Stimulated activated CD4-positive, alpha-beta T cell treated with anti-CD3 and anti-CD28 coated beads, Interleukin-2, amount 100 ng/mL, for 48 hours (primary cell): ENCODE measurements at places on chromosomes 13 and 19.

DNA sequence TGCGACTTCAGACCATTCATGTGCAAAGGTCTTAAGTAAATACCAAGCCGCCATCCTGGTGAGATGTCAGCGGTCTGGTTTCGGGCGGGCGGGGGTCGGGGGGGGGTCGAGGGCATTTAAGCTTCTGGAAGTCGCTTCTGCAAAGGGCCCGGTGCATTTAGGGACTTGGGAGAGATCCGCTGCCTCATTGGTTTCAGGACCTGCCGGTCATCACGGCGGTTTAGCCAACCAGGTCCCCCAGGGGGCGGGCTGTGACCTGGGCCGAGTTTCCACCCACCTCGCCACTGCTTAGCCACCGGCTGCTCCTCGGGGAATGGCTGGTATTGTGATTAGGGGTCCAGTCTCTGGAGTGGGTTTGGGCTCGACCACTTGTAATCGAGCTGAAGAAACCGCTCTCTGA is 7.8 kb downstream of the ANKLE1 start:
- DNase-seq: peak; percentile 49

DNA sequence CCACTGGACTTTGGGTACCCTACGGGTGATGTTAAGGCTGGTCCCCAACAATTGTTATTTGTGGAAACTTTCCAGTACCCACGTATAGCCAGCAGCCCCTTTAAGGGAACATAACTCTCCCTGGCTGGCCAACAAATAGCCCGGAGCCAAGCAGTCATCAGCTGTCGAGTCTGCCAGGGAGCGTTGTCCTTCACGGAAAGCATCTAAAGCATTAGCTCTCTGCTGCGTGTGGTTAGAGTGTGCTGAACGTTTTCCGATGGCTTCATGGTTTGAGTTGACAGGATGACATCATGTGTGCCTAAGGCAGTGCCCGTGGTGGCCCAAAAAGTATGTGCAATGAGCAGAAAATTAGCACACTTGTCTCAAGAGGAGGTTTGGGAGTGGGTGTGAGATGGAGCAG is 3.3 kb upstream of the ZNF556 start:
- DNase-seq: no peak

- no peak for DNase-seq
Measured at GRCh38 chr13:106310291-106310865, 225.1 kb downstream of the EFNB2 start.

GRCh38 chr19:46451352-46451751 is 20.0 kb downstream of the PNMA8A start:
- no peak for DNase-seq

DNA sequence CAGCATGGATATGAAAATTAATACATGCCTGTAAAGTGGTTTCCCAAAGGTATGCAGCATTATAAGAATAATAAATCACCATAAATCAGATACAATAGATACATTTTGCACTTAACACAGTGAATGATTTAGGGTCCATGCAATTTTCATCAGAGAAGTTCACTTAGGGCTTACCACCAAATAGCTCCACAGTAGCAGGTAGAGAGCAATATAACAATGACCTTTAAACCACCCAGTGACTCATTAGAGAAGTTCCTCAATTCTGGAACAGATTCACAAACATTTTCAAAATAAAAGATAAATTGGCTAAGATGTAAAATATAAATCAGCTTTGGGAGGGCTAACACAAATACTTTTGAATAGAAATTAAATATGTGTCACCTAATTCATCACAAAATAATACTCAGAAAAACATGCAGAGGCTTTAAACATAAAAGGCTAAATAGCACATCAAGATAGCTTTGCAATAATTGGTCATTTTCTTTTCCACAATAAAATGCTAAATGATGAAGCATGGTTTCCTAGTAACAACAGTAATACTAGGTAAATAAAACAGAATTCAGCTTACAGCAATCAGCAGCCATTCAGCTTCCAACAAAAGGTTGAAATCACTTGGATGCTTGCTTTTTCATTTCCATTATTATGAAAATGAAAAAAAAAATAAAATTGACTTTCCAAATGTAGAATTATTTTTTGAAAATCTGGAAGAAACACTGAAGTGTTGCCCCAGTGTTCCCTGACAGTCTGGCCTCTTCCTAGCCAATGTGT is 84.3 kb upstream of the NBEA start:
- DNase-seq: no peak

GRCh38 chr13:98216711-98217285 is 39.7 kb upstream of the RNF113B start:
- DNase-seq: no peak

DNA sequence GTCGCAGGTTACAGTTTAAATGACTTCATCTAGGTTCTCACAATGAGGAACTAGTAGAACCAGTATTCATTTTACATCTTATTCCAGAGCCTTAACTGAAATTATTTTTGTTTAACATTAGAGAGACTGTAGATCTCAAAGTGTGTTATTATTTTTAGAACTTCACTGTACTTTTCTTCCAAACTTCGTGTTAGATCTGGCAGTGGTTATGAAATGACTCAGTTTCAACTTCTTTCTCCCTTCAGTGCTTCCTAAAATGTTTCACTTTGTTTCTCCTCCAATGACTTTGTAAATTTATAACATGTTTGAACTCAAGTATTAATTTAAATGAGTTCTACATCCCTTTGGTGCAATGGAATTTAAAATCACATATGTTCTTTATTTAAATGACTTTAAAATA is 139.3 kb downstream of the PCDH9 start:
- no peak for DNase-seq

- DNase-seq: peak; percentile 60
Measured at GRCh38 chr19:47284324-47284899, 9.7 kb downstream of the INAFM1 start.

DNA sequence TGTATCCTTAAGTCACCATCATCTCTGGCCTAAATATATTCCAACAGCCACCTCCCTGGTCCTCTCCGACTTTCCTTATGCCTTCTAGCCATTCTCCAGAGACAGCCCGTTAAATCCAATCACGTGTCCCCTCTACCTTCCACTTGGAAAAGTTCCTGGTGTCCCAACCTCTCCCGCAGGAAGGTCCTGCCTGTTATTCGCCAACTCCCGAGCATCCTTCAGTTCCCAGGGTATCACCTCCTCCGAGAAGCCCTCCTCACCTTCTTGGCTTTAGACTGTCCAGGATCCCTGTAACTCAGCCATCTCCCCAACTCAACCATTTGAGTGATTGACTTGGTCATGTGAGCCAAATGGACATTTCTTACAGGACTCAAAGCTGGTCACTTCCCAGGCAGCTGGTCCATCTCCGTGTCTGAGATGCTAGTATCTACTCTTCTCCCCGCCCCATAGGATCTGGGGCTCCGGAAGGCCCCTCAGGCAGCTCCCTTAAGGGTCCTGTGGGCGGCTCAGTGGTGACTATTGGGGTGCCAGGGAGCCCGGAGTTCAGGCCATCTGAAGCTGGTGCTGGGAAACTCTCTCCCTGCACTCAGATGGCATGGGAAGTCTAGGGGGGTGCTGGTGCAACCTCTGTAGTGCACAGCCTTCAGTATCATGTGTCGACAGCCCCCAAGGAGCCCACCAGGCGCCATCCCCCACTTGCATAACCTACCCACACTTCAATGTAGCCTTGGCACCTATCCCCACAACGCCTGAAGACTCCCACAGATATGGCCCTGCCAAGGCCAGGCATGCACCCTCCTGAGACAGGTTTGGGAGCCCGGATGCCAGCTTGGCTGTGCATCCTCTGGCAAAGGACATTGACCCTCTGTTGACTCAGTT is 27.9 kb upstream of the NANOS3 start:
- DNase-seq: no peak

GRCh38 chr19:44745341-44745831 is 3.1 kb upstream of the BCL3 start:
- no peak for DNase-seq

GRCh38 chr13:106918557-106918860 is 350.6 kb upstream of the ARGLU1 start:
- no peak for DNase-seq

DNA sequence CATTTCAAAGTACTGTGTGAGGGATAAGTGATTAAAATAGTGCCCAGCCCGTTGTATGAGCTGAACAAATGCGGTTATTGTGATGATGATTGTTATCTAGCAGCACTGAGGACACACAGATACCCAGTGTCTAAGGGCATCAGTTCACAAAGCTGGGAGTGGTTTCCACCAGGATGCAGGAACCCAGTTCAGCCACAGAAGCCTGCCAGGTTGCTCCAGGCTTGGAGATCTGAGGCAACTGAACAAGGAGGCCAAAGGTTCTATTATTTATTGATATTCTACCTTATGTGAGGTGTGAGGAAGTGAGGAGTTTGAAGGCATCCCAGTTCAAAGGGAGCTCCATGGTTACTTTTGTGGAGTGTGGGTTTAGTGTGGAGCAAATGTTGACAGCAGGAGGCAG is 13.2 kb downstream of the DIAPH3 start:
- DNase-seq: no peak

DNA sequence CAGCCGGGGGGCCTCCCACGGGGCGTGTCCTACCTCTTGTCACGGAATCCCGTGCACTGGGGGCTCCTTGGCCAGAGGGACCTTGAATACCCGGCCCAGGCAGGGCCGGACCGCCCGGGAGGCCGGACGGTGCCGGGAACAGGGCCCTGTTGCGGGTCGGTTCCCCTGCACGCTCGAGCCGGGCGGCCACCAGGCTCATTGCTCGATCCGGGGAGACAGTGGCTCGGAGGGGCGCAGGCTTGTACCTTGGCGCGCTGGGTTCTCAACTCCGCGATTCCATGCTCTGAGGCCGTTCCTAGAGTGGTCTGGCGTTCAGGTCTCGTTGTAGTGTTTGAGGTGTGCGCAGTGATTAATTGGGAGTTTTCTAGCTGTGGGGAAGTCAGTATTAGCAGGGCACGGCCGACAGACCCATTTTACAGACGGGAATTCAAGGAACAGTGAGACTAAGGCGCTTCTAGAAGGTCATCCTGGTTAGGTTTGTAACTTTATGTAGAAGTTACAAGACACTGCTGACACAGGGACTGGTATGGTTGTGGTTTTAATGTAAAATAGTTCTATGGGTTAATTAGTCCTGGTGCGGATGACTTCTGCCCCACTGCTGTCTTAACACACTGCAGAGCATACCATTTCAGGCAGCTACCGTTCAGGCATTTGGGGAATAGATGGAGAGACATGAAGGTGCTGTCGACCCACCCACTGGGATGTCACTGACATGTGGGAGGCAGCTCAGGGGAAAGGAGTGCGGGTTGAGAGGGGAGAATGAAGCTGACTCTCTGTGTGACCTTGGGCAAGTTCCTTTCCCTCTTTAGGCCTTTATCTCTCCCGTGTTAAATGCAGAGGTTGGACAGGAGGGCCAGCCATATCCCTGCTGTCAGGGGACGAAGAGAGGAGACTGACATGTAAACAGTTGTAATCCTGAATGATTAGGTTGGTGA is 592 bp downstream of the CLPTM1 start:
- DNase-seq: peak; percentile 6
